ENCODE measurements at places on chromosomes 3 and 15.
A peak's percentile ranks its signal among the peaks of the same experiment; 100 is the strongest.

DNA sequence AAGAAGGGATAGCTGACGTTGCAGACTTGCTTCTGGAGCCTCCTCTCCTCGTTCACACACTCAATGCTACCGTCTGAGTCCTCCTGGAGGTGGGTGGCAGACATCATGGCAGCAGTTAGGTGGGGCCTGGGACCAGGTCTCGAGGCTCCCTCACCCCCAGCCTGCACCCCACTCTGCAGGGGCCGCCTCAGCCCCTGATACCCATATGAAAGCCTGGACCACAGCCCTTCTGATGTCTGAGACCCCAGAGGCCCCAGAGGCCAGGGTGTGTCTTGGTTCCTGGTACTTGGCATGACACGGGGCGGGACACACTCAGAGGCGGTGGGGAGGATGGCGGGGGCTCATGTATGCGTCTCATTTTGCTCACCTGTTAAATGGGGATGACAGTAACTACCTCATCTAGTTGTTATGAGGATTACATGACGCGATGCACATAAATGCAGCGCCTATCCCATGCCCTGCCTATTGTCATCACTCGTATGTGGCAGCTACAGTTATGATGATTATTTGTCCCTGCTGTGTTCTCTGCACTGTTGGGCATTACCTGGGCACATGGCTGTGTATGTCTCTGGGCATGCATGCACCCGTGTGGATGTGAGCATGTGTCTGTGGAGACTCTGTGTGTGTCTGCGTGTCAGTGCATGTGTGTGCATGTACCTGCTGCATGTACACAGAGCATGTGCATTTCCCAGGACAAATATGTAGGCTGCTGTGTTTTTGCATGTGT is 39.9 kb downstream of the FEM1B start:
- no peak overlapping the region for H3K4me3 ChIP-seq
- no peak overlapping the region for H3K27ac ChIP-seq
- DNase-seq: no peak
- no peaks in the 10 kb centered on the region for H3K4me1 ChIP-seq
- no peaks in the 10 kb centered on the region for H3K36me3 ChIP-seq
- H3K27me3 ChIP-seq: no peaks in the 10 kb centered on the region

- no peak overlapping the region for H3K4me3 ChIP-seq
- peak; percentile 17 for DNase-seq
- H3K36me3 ChIP-seq: no peaks in the 10 kb centered on the region
- peaks cover 4% of the 10 kb centered on the region for H3K4me1 ChIP-seq
These were observed 68.1 kb downstream of the ATP10A start for GRCh38 chr15:25795061-25795460.

GRCh38 chr3:114380233-114380651 is 86.4 kb downstream of the TIGIT start:
- H3K36me3 ChIP-seq: peaks cover 3% of the 10 kb centered on the region
- H3K27me3 ChIP-seq: no peaks in the 10 kb centered on the region
- H3K4me3 ChIP-seq: no peak overlapping the region
- H3K27ac ChIP-seq: peak overlapping the region; percentile 33
- DNase-seq: peak; percentile 8
- H3K4me1 ChIP-seq: peaks cover 17% of the 10 kb centered on the region

DNA sequence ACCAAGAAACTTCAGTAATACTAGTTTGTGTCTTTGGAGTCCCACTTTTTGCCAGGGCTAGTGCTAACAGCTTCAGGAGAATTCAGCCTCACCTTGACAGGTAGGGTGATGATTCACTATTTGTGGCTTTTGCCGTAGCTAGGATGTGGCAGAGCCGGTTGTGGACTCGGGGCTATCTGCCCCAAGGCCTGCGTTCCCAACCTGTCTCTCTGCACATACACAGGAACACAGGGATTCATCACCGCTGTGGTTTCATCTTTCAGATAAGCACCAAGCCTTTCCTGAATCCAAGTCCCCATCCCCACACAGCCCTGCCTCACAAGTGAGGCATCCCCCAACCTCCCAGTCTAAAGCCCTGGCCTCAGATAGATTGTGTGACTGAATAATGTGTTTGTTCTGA is 45.2 kb upstream of the POLG start:
- DNase-seq: no peak
- H3K27me3 ChIP-seq: peaks cover 35% of the 10 kb centered on the region
- no peak overlapping the region for H3K4me3 ChIP-seq
- no peaks in the 10 kb centered on the region for H3K36me3 ChIP-seq
- H3K27ac ChIP-seq: no peak overlapping the region
- peaks cover 15% of the 10 kb centered on the region for H3K4me1 ChIP-seq

- H3K4me1 ChIP-seq: no peaks in the 10 kb centered on the region
- H3K27ac ChIP-seq: no peak overlapping the region
- no peak for DNase-seq
- no peaks in the 10 kb centered on the region for H3K27me3 ChIP-seq
- no peaks in the 10 kb centered on the region for H3K36me3 ChIP-seq
- no peak overlapping the region for H3K4me3 ChIP-seq
These were observed 18.4 kb upstream of the OPA1 start for GRCh38 chr3:193574488-193575070.

DNA sequence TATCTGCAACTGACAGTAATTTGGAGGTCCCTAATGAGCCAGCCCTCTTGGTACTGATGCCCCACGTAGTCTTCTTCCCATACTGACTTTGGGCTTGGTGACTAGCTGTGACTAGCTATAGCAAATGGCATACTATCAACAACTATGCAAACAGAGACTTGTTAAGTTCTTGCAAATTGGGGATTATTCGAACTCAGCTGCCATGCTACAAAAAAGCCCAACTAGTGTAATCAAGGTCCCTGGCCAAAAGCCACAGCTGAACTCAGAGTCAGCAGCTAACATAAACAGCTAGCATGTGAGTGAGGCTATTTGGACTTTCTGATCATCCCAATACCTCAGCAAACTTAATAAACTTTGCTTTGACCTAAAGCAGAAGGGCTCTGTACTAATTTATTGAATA is 121.2 kb upstream of the PLXND1 start:
- no peaks in the 10 kb centered on the region for H3K36me3 ChIP-seq
- H3K27me3 ChIP-seq: no peaks in the 10 kb centered on the region
- peaks cover 16% of the 10 kb centered on the region for H3K4me1 ChIP-seq
- DNase-seq: no peak

DNA sequence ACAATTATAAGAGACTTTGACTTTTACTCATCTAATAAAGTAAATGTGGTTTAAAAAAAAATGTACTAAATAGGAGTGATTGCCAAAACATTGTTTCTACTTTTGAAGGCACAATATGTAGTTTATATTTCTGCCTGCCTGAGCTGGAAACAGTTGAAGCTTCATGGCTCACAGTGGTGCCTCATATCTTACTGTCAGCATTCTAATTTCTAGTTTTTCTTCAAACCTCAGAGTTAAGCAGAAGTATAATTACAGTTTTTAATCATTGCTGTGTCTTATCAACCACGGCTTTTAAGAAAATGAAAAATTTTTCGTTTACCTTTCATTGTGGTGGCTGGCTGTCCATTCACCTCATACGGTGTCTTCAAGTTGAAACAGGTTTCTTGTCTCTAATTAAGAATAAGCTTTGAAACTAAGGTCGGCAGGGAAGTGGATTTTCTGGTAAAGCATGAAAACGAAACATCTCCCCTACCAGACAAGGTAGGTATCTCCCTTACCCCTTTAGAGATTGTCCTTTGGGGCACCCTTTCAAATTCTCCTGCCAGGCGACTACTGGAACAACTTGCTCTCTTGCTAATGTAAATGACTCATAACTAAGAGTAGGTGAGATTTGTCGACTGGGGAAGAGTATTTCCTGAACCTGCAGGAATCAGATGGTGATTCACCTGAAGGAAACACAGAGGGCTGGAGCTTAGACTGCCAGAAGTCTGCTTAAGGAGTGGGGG is at the start of gene GPR87:
Gene GPR87, minus strand, starts transcription at position 554 of the 725 bp plus-strand sequence. CDS start 16,720 bp downstream, outside the sequence.
- H3K36me3 ChIP-seq: no peaks in the 10 kb centered on the region
- no peak within 1 kb of the TSS for H3K4me3 ChIP-seq
- DNase-seq: no peak
- no peak within 1 kb of the TSS for H3K27ac ChIP-seq
- H3K4me1 ChIP-seq: no peaks in the 10 kb centered on the region

GRCh38 chr3:32240159-32240545 is 1.7 kb downstream of the CMTM8 start:
- no peaks in the 10 kb centered on the region for H3K36me3 ChIP-seq
- no peak for DNase-seq
- H3K4me3 ChIP-seq: peak overlapping the region; percentile 85

DNA sequence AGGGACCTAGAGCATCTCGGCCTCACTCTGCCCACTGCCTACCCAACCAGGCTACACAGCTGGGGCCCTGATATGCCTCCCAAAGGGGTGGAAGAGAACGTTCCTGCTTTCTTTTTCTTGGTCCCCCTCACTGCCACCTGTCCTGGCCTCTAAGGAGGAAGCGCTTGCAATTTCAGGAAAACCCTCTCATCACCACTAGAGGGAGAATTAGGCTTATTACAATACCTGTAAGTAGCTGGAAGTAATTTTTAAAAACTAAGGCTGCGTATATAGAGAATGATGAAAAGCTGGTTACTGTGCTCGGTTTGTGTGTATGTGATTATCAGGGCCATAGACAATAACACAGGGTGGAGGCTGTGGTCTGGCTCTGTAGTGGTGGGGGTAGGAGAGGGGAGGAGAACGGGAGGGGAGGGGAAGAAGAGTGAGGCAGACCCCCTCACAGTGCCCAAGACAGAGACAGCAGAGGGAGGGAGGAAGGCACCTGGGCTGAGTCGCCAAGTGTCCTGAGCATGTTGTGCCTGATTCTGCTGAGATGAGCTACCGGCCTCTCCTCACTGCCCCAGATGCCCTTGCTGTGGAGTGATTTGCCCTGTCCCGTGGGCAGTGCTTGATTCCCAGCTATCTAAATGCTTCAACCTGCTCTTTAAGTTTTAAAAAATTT is 3.3 kb downstream of the GABRG3 start:
- H3K4me1 ChIP-seq: peaks cover 10% of the 10 kb centered on the region
- no peak overlapping the region for H3K4me3 ChIP-seq
- no peak for DNase-seq
- no peak overlapping the region for H3K27ac ChIP-seq

GRCh38 chr3:109109574-109109973 is 8.4 kb downstream of the MORC1 start:
- H3K4me1 ChIP-seq: no peaks in the 10 kb centered on the region
- H3K4me3 ChIP-seq: no peak overlapping the region
- DNase-seq: no peak
- no peaks in the 10 kb centered on the region for H3K27me3 ChIP-seq
- no peak overlapping the region for H3K27ac ChIP-seq

- peaks cover 25% of the 10 kb centered on the region for H3K36me3 ChIP-seq
- no peaks in the 10 kb centered on the region for H3K4me1 ChIP-seq
- no peak overlapping the region for H3K27ac ChIP-seq
- DNase-seq: no peak
- H3K27me3 ChIP-seq: no peaks in the 10 kb centered on the region
These were observed 55.6 kb downstream of the OPA1 start for GRCh38 chr3:193648542-193649076.

DNA sequence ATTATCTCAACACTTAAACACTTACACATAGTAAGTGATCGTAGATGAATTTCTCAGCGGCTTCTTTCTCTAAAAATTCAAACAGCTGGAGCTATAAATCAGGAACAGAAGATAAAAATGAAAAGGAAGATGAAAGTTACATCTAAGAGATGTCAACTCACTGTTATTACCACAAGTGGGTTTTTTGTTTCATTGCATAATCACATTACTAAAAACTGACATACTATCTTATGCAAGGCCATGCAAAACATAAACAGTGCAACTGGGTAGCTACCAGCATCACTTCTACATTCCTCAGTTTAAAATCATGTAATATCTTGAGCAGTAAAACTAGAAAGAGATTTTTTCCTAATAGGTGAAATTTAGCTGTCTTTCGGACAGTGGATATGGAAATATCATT is 14.9 kb downstream of the MINDY4B start:
- no peak for DNase-seq
- H3K27me3 ChIP-seq: no peaks in the 10 kb centered on the region
- peak overlapping the region; percentile 55 for H3K27ac ChIP-seq
- H3K36me3 ChIP-seq: no peaks in the 10 kb centered on the region
- H3K4me1 ChIP-seq: no peaks in the 10 kb centered on the region

DNA sequence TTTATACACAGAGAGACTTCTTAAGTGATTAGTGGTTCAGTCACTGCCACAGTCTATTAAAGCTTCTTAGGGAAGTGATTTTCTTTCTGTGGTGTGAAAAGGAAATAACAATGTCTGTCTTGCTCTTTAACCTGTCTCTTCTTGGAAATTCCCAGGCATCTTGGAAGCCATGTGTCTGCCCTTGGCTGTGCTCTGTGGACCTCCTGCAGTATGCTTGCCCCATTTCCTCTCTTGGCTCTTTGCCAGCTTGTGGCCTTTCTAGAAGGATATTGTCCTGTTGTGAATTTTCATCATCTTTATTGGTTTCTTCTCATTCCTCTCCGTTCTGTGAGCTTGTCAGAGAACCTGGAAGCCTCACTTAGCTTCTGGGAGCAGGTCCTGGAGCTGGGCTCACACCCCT is 338.4 kb upstream of the C2CD4B start:
- DNase-seq: no peak
- no peaks in the 10 kb centered on the region for H3K36me3 ChIP-seq
- H3K4me1 ChIP-seq: peaks cover 14% of the 10 kb centered on the region
- no peak overlapping the region for H3K27ac ChIP-seq
- no peaks in the 10 kb centered on the region for H3K27me3 ChIP-seq
- no peak overlapping the region for H3K4me3 ChIP-seq

DNA sequence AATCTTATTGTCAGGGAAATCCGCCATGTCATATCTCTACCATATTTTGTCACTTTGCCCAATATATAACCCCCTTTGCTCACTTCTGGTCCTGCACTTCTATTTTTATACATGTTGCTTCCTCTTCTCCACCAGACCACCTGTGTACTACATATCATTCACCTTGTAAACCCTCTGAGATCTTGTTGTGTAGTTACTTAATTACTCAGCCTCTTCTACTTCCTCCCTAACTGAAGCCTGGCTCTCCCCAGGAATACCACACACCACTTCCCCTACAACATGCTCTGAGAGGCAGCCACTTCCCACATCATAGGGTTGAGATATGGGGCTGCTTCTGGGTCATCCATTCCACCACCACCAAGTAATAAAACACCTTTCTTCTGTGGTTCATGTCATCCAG is 10.0 kb downstream of the HEXA start:
- peaks cover 22% of the 10 kb centered on the region for H3K4me1 ChIP-seq
- H3K27ac ChIP-seq: no peak overlapping the region
- no peak for DNase-seq
- H3K36me3 ChIP-seq: peaks cover 8% of the 10 kb centered on the region

DNA sequence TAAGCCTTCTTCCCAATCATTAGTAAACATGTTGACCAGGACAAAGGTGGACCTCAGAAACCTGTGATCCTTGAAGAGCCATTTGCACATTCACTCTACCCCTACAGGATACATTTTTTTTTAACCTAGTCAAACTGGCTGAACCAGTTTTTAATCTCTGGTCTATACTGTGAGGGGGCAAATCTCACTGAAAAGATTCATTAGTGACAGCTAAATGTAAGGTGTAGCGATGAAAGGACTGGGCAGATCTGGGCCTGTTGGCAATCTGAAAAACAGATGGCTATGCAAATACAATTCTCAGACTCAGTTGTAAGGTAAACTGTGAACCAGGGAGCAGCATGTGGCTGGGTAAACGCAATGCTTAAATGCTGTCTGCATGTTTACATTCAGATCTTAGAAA is 75.6 kb upstream of the SNTN start:
- H3K27me3 ChIP-seq: no peaks in the 10 kb centered on the region
- H3K27ac ChIP-seq: no peak overlapping the region
- H3K4me3 ChIP-seq: no peak overlapping the region
- H3K36me3 ChIP-seq: no peaks in the 10 kb centered on the region

- H3K27ac ChIP-seq: no peak overlapping the region
- H3K4me1 ChIP-seq: peaks cover 52% of the 10 kb centered on the region
- no peaks in the 10 kb centered on the region for H3K36me3 ChIP-seq
- DNase-seq: peak; percentile 40
These were observed 2.6 kb downstream of the CD276 start for GRCh38 chr15:73686781-73687256.

Measured in upper lobe of left lung (tissue), 6 donors.